ENCODE measurements at places on chromosomes 5 and 9.

- DNase-seq, result no peak
These were observed 60.8 kb upstream of the KLF9 start for GRCh38 chr9:70475211-70475610.

- no peak for DNase-seq
These were observed 227.7 kb downstream of the CDH12 start for GRCh38 chr5:22625451-22625850.

DNA sequence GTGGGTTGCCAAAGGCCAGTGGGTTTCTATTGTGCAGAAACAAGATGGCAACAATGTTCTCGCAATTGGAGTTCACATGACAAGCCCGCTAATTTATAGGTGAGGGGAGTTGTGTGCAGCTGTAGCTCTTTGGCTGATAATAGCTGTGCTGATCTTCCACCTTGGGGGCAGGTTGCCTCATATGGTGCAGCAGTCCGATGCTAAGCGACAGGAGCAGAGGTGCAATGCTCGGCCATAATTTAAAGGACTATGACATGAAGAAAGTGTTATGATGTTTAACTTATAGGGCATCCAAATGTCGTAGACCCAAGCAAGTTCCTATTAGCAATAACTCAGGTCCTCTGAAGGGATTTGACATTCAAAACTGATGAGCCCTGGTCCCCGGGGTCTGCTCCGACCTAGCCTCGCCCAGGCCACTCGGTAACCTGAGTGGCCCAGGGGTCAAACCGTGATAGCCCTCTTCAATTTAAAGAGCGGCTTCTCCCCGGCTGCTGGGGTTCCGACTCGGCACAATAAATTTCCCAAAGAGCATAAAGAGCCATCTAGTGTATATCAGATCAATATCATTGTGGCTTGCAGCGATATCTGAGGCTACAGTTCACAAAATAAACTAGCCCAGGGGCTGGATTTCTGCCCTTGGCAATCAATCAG is 724.0 kb downstream of the IRX1 start:
- no peak for DNase-seq

DNA sequence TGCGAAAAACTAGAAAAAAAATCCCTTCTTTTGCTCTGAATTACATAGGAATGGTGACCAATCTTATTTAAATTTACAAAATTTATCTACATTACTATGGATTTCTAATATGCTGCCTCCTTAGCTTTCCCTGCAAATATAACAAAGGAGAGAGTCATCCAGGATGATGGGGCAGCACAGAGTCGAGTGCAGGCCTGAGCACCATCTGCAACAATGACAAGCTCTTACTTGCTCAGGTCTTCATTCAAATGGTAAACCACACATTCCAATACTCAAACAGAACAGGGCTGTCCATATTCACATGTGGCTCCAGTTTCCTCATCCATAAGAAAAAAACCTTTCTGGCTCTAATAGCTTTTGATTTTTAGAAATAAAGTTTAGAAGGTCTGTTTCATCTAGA is 33.5 kb upstream of the ZNF354B start:
- no peak for DNase-seq

DNA sequence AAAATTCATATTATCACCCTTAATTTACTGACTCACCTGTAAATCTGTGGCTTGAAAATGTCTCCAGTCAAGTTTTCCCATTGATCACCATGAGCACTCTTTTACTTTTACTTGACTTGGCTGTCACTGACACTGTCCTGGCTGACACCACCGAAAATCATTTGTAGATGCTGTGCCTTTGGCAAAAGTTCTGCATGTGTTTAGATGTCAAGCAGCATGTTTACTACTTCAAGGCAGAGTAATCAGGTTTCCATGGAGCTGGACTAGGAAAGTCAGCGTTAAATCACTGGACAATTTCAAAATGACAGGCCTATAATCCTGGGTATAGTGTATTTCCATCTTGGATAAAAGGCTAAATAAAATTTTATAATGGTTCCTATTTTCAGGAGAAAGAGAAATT is 1530.6 kb upstream of the CDH6 start:
- no peak for DNase-seq

DNA sequence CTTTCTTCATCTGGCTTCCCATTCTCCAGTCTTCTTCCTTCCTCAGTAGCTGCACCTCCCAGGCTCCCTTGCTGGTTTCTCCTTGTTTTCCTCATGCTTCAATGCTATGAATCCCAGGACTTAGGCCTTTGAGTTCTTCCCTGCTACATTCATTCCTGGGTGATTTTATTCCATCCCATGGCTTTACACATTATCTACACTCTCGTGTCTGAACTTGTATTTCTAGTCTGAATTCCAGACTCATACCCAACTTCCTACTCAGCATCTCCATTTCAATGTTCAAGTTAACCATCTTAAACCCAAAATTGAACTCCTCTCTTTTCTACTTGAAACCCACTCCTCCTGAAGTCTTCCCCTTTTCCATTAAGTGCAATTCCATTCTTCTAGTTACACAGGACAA is 20.0 kb downstream of the SLC24A2 start:
- DNase-seq, result no peak

DNA sequence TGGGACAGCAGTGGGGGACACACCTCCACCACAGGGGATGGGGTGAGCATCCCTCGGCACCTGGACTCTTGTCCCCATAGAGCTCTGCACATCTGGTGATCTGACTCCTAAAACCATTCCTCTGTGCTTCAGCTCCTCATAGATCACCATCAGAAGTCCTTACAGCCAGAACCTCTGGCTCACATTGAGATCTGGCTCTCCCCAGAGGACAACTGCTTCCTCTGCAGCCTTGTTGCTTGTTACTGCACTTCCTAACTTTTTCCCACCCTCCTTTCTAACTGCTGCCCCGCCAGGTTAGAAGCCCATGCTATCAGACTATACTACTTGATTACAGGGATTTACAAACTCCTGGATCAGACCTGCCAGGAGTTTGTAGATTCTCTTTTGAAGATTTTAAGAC is 64.5 kb downstream of the ARSB start:
- DNase-seq, result no peak

DNA sequence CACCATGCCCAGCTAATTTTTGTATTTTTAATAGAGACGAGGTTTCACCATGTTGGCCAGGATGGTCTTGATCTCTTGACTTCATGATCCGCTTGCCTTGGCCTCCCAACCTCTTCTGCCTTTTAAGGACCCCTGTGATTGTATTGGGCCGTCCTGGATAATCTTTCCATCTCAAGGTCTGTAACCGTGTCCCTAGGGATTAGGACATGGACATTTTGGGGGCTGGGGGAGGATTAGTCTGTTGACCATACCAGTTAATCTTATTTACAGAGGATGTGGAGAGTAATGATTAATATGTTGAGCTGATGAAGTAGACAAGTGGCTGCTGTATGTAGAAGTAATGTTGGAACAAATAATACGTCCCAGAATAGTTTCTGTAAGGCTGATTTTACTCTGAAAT is 23.1 kb downstream of the LNPEP start:
- no peak for DNase-seq

DNA sequence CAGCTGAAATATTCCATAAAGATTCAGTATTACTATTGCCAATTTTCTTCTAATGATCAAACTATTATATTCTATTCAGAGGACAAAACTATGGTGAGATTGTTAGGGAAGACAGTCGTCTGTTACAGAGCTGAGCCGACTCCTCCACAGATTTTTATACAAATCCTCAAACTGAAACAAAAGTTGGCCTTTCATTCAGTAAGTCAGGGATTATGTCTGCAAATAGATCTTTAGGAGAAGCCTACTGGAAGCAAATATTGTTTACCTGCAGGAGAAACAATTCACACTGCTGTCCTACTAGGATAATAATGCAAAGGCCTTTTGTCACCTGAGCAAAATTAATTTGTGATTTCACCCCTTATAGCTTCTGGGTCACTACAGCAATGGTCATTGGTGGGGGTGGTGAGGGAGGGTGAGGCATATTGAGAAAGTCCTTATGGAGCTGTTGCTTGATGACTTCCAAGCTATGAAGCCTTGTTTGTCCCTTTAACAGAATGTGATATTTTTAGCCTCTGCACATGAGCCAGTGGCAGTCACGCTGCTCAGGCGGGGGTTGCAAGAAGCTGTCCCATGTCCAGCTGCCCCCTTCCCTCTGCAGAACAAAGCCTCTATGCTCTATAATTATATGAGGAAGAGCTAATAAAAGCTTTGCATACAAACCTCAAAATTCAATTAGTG is 200.5 kb upstream of the KLF9 start:
- no peak for DNase-seq

- DNase-seq, result no peak
These were observed 53.2 kb upstream of the NCS1 start for GRCh38 chr9:130118841-130119518.

GRCh38 chr9:136201609-136202453 is 3.1 kb downstream of the LHX3 start:
- DNase-seq, result no peak

DNA sequence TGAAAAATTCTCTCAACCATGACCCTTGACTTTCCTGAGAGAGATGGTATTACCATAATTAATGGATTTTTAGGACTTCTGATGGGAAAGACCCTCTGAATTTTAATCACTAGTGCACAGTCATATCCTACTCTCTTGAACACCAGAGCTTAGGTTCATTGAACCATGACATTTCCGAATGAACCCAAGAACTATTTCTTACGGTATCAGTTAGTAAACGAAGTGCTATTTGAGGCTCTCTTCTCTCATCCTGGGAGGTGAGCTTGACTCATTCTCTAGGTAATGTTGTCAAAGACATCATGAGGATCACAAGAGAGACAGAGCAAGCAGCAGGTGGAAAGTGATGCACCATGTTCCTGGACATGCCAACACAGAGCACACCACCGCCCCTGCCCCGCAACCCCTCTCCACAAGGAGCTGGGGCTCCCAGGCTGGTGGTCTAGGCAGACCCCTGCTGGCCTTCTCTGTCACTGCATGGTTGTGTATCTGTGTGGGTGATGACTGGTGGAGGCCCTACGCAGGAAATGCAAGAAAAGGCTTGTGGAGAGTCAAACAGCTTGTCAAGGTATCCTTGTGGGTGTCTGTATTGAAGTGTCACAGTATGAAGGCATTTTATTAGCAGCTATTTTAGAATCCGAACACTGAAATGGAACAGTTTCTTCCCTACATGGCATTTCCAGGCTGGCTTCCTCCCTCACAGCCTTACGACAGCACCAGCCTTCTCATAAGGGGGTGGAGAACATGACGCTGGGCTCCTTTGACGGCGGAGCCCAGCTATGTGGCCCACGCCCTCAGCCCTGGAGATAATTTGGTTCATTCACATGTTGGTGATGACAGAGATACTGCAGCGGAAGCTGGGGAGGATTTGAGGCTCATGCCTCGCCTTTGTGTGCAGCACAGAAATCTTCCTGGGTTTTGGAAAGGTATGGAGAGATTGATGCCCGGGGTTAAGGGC is 297.6 kb downstream of the NTRK2 start:
- no peak for DNase-seq
